ENCODE measurements at places on chromosomes 5 and 9.

DNA sequence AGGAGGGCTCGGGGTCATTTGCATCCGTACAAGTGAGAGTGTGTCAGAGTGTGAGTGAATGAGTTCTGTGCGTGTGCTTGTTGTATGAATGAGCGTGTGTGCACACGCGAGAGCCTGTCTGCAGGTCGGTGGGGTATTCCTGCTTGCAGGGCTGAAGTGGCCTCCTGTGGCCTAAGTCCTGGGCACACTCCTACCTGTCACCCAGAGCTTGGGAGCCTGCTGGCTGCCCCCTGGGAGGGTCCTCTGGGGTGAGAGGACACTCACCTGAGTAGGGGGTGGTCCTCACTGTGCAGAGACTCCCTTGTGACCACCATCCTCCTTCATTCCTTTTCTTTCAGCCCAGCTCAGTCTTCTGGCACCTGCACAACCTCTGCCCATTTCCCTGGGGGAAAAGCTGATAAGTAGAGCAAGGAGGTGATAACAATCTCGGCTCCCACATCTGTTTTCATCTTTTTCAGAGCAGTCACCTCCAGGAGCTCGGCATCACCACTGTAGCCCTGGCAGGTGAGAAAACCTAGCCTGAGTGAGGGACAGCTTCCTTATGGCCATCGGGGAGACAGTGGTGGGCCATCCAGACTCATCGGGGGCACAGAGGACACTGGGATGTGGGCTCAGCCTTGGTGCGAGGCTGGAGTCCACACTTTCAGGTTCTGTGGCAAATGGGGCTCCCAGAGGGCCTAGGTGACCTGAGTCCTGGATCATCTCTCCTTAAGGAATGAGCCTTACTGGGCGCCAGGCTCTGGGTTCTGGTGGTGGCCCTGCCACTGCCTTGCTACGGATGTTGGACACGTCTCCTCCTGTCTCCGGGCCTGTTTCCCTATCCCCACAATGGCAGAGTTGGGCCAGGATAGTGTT is 38.7 kb upstream of the SYNPO start:
- no peak for DNase-seq

- no peak for DNase-seq
These were observed 6.6 kb downstream of the ISL1 start for GRCh38 chr5:51389577-51390463.

DNA sequence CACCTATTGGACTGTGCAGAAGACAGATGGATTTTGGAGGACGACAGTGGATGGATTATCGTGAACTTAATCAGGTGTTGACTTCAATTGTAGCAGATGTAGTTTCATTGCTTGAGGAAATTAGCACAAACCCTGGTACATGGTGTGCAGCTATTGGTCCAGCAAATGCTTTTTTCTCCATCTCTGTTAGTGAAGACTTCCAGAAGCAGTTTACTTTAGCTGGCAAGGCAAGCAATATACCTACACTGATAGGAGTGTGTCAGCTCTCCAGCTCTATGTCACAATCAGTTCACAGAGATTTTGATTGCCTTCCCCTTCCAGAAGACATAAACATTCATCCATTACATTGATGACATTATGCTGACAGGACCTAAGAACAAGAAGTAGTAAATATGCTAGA is 35.7 kb upstream of the ROR2 start:
- no peak for DNase-seq

GRCh38 chr5:91224969-91225368 is 158.1 kb downstream of the ARRDC3 start:
- no peak for DNase-seq

- DNase-seq: no peak
These were observed 236.2 kb downstream of the PRELID2 start for GRCh38 chr5:145598983-145599382.

- DNase-seq: no peak
These were observed 70.3 kb upstream of the EQTN start for GRCh38 chr9:27367175-27367798.

DNA sequence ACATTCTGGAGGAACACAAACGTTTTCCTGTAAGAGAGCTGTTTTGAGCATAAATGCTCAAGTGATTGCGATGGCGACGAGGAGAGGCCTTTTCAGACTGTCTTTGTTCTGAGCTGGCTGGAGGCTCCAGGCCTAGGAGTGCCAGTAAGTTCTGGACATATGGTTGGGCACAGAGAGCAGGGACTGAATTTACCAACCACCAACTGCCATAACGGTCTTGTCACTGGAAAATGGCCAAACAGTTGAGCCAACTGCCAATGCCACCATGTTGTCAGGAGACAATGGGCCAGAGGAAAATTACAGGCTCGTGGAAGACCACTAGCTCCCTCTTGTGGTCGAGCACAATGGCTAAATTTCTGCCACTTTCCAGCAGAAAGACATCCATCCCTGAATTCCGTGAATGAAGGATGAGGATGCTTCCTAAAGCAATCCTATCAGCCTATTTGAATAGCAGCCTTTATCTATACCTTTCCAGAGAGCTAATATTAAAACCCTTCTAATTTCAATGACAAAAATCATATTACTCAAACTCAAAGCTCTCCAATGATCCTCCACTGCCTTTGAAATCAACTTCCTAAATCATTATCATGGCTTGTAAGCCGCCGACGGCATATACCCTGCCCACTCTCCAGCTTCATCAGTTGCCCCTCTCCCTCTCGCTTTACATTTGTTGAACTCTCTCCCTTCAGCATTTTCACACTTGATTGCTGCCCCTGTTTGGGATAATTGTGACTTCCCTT is 66.9 kb upstream of the GLIS3 start:
- peak; percentile 74 for DNase-seq

GRCh38 chr9:32906213-32906612 is 95.2 kb downstream of the APTX start:
- no peak for DNase-seq

- DNase-seq: no peak
These were observed 16.2 kb downstream of the GPX3 start for GRCh38 chr5:151036556-151036955.

GRCh38 chr9:137237759-137238726 is 3.0 kb upstream of the TUBB4B start:
- DNase-seq: no peak

DNA sequence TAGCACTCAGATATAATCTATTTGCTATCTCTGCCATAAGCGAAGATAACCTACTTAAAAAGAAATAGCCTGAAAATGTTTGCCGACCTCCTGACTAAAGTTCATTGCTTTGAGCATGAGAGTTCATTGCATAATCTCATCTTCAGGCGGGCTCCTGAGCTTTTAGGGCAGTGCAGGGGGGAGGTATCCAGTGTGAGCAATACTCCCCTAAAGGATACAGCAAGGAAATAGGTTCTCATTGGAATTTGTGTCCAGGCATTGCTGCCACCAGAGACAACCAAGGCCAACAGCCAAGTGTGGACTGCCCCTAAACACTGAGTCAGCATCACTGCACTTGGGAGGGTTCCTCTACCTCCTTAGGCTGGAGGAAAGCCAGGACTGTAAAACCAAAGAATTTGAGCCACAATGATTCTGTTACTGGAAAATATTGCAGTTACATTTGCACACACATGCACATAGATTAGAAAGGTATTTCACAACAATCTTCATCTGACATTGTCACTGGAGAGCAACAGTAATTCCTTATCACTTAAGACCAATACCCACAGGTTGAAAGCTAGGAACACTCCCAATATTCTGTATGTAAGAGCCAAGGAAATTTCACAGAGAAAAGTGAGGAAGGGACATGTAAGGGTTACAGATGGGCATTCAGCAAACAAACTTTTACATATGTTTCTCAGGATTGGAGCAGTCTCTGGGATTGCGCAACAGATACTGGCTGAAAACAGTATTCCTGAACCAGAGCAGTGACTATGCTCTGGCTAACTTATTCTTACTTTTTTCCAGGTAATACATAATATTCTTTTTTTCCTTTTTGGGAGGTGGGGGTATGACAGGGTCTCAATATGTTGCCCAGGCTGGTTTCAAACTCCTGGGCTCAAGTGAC is 98.6 kb upstream of the TLE1 start:
- peak; percentile 19 for DNase-seq

GRCh38 chr9:13919401-13919800 is 394.5 kb downstream of the NFIB start:
- DNase-seq: no peak

GRCh38 chr5:32202394-32202793 is 28.3 kb upstream of the GOLPH3 start:
- DNase-seq: no peak

DNA sequence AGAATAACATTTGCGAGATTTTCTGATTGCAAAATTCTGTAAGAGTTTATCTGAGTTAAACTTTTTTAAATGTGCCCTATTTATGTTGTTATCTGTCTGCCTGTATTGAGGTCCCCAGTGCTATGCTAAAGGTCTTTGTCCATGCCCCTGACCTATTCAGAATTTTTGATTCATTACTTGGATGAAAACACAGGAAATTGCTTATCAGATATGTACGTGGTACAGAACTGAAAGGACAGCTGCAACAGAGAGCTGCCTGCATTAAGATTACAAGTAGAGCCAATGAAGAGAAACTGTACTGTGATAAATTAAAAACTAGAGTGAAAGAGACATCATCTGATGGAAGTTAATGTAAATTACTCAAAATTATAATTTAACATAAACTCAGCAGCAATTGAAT is 408.8 kb downstream of the ADGRV1 start:
- DNase-seq: peak; percentile 82

DNA sequence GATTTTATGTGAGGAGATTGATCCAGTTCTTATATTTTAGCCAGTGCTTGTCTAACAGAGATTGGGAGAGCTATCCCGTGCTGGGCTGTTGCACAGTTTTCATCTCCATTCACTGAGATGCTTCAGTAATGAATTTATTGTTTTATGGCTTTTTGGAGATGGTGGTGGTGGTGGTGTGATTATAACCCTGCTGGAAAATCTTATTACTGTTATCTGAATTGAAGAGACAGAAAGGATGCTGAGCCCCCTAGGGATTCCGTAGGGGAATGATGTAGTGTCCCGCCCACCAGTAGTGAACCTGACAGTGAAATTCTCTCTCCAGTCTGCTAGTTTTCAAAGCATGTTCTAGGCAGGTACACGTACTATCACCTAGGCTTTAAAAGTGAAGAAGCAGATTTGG is 1.9 kb downstream of the RAI14 start:
- DNase-seq: peak; percentile 76

- no peak for DNase-seq
These were observed 134.4 kb downstream of the ERCC6L2 start for GRCh38 chr9:96009690-96010472.

DNA sequence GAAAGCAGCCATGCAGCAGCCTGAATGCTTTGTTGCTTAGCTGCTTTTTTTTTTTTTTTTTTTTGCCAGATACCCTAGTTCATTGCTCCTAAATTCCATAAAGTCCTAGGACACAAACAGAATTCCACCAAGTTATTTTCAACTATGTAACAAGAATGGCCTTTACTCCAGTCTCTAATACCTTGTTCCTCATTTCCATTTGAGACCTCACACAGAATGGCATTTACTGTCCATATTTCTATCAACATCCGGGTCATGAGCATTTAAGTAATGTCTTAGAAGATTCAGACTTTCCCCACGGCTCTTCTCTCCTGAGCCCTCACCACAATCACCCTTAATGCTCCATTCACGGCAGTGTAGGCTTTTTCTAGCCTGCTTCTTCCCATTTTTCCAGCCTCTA is 31.7 kb upstream of the FBXW11 start:
- no peak for DNase-seq

- no peak for DNase-seq
These were observed 354.3 kb upstream of the CTNND2 start for GRCh38 chr5:12258549-12258948.

DNA sequence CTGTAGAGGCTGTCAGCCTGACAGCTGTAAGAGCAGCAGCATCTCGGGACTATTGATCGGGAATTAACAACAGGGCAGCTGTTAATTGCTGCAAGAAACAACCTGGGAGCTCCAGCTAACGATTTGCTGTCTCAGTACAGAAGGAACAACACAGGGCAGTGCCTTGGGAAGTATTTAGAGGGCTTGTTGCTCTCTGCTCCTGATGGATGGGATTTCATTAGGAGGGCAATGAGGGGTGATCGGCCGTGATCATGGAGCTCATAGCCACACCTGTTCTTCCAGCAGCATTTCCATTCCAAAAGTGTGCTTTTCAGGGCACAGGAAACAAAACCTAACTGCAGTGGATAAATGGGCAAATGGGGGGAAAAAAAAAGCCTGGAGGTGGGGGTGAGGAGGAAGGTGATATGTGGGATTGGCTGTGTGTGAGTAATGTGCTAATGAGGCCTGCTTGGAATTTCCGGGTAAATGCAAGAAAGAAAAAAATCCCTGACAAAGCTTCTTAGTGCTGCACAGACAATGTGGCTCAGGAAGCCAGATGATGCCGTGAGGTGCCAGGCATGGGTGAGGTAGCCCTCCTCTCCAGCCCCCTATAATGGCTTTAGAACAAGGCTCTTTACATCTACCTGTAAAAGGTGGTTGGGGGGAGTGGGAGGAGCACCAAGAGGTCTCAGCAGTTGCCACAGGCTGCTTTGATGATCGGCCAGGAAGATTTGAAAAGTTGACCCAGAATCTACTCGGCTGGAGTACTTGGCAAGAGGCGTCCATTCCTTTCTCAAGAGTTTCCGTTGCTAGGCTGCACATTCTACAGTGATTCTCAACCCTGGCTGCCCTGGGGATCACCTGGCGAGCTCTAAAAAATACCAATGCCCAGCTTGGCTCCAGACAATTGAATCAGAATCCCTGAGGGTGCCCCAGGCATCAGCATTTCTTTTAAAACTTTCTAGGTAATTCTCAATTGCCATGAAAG is 139.5 kb upstream of the KLF9 start:
- peak; percentile 81 for DNase-seq

DNA sequence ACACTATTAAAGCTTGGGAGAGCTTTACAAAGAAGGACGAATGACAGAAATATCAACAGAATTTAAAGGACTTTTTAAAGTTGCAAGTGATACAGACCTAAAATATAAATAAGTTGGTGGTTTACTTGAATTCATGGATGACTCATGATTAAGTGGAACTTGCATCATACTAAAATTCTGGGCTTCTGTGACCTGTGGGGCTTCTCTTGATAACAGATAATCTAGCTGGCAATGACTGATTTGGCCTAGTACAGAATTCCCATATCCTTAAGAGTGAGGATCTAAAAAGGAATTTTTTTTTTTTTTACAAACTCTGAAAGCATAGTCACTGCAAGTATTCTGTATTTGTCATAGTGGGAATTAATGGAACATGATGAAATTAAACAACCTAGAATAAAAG is 543.7 kb upstream of the SGCD start:
- no peak for DNase-seq

DNA sequence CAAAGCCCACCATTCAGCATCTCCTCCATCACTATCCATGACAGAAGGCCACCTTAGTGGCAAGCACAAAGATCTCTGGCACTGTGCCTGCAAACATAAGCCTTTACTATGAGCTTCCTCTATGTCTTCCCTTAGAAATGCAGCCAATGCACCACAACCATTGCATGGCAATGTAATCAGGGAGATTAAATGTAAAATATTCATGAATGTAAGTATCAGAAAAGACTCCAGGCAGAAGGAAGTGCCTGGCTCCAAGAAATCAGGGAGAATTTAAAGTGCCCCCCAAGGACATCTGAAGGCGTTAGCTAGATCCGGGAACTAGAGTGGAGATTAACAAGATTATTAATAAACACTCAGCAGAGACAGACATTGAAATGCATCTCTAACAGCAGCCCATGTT is 32.5 kb upstream of the MYORG start:
- no peak for DNase-seq

GRCh38 chr9:20563917-20564316 is 58.4 kb downstream of the MLLT3 start:
- no peak for DNase-seq

GRCh38 chr5:3120028-3120427 is 368.6 kb upstream of the IRX2 start:
- DNase-seq: no peak

All from lung microvascular endothelial cell (primary cell).